ENCODE measurements at places on chromosomes 7 and 10. TPM values are rescaled to one million over a fixed set of nuclear protein-coding genes. Genes with fewer than 3 reads are reported as not detected.

CCL24 gene
- total RNA-seq: not detected

KAZALD1 gene
- total RNA-seq: 2.9 TPM

- DNase-seq: no peak
Observed at GRCh38 chr10:386771-387592, 251.7 kb downstream of the ZMYND11 start.

- no peak for DNase-seq
Observed at GRCh38 chr7:110224643-110225042, 866.3 kb upstream of the LRRN3 start.

DNA sequence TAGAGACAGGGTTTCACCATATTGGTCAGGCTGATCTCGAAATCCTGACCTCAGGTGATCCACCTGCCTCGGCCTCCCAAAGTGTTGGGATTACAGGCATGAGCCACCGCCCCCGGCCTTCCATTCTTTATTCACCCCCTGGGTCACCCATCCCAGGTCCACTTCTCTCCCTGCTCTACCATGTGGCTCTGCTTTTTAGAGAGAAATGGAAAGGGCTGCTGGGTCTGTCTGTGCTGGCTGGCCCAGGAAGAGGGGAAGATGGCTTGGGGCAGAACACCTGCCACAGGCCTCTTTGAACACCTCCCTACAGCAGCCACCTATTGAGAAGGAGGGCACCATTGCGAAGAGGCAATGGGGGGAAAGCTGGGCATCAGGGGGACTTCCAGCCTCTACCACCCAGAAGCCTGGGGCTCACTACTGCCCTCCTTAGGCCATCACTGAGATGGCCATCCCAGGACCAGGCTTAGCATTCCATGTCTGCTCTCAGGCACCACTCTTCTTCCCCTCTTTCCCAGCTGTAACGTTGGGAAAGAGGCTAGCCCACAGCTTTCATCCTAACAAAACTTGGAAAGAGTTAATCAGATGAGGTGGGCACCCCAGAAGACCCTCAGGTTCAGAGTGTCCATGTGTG, 256.3 kb downstream of the GRID1 start:
- no peak for DNase-seq

Measured in neural crest cell (in vitro differentiated cells).